ENCODE measurements at places on chromosomes 2 and 18. TPM values are rescaled to one million over a fixed set of nuclear protein-coding genes. Genes with fewer than 3 reads are reported as not detected.

The CENPA gene
- total RNA-seq: 16.0 TPM

The CHRNG gene
- total RNA-seq: not detected

The ABHD1 gene
- not detected for total RNA-seq

The KCNJ3 gene
- total RNA-seq: not detected

The RND3 gene
- total RNA-seq: 147 TPM

The DHRS9 gene
- not detected for total RNA-seq

The SERPINB13 gene
- total RNA-seq: not detected

The SCN9A gene
- 0.78 TPM for total RNA-seq

The RTP5 gene
- total RNA-seq: not detected

The CLEC4F gene
- total RNA-seq: not detected

The ICA1L gene
- total RNA-seq: 4.0 TPM

The GAD1 gene
- total RNA-seq: not detected

The C2orf66 gene
- under 0.01 TPM for total RNA-seq

The ADAM23 gene
- 3.7 TPM for total RNA-seq

The MSGN1 gene
- not detected for total RNA-seq

The MYO7B gene
- total RNA-seq: 0.37 TPM

The VWC2L gene
- total RNA-seq: not detected

The HSPE1 gene
- 90.9 TPM for total RNA-seq

The DNAJC5G gene
- not detected for total RNA-seq

The CXCR2 gene
- not detected for total RNA-seq

The BOK gene
- total RNA-seq: 11.4 TPM

The SCN3A gene
- total RNA-seq: not detected

The CNDP2 gene
- total RNA-seq: 31.1 TPM

The LYG2 gene
- total RNA-seq: not detected

The CBLN2 gene
- total RNA-seq: not detected

The ICOS gene
- not detected for total RNA-seq

The RNF125 gene
- 2.3 TPM for total RNA-seq

The SPATA3 gene
- not detected for total RNA-seq

The CPLX4 gene
- total RNA-seq: not detected

The RGPD3 gene
- under 0.01 TPM for total RNA-seq

The SLC30A3 gene
- total RNA-seq: not detected

The IL36RN gene
- total RNA-seq: not detected

The RAB31 gene
- 37.9 TPM for total RNA-seq

The GRB14 gene
- total RNA-seq: 0.37 TPM

The CYP26B1 gene
- total RNA-seq: 2.5 TPM

The NR4A2 gene
- total RNA-seq: 0.39 TPM

The PTPRM gene
- 68.7 TPM for total RNA-seq

The IMPACT gene
- total RNA-seq: 23.1 TPM

The AQP12B gene
- not detected for total RNA-seq

The FBXO41 gene
- 1.8 TPM for total RNA-seq

The FN1 gene
- 8,592 TPM for total RNA-seq

The CNDP1 gene
- not detected for total RNA-seq

The ACVR1C gene
- not detected for total RNA-seq

The IL1B gene
- total RNA-seq: 0.37 TPM

The HOXD13 gene
- not detected for total RNA-seq

The FAM237A gene
- total RNA-seq: not detected

The RFTN2 gene
- total RNA-seq: 4.4 TPM

The DES gene
- 0.73 TPM for total RNA-seq

The CRIM1 gene
- 47.8 TPM for total RNA-seq

The ALS2 gene
- total RNA-seq: 28.7 TPM
